GM23338 (cell line): ENCODE measurements at places on chromosomes 2 and 18. TPM values are rescaled to one million over a fixed set of nuclear protein-coding genes. Genes with fewer than 3 reads are reported as not detected.

Gene TBR1
- polyA plus RNA-seq = not detected in 2 replicates

Gene RAB6C
- polyA plus RNA-seq = 0.07 TPM in 1 of 2 replicates, not detected in the other

Gene RBBP8
- 48.9 and 55.6 TPM in 2 replicates for polyA plus RNA-seq

Gene DNAH7
- 0.99 and 1.1 TPM in 2 replicates for polyA plus RNA-seq

Gene PRKAG3
- polyA plus RNA-seq = not detected in 2 replicates

Gene PKDCC
- 7.0 and 9.3 TPM in 2 replicates for polyA plus RNA-seq

Gene SATB2
- polyA plus RNA-seq = 1.6 and 2.0 TPM in 2 replicates

Gene POTEI
- polyA plus RNA-seq = 0.24 and 0.30 TPM in 2 replicates

Gene FBXO36
- 4.6 and 5.8 TPM in 2 replicates for polyA plus RNA-seq

Gene ST8SIA5
- polyA plus RNA-seq = 3.0 and 3.3 TPM in 2 replicates

Gene ANKRD53
- polyA plus RNA-seq = 0.32 and 0.59 TPM in 2 replicates

Gene MREG
- polyA plus RNA-seq = 19.4 and 21.6 TPM in 2 replicates

Gene CYP1B1
- 2.4 and 3.3 TPM in 2 replicates for polyA plus RNA-seq

Gene CDH20
- polyA plus RNA-seq = not detected in 2 replicates

Gene MATN3
- polyA plus RNA-seq = 4.4 and 4.6 TPM in 2 replicates

Gene SPR
- polyA plus RNA-seq = 9.5 and 10.7 TPM in 2 replicates

Gene ALPP
- polyA plus RNA-seq = 0.07 TPM in 1 of 2 replicates, not detected in the other

Gene LNPK
- polyA plus RNA-seq = 5.2 and 5.4 TPM in 2 replicates

Gene STEAP3
- polyA plus RNA-seq = 7.5 and 8.6 TPM in 2 replicates

Gene PLCL1
- polyA plus RNA-seq = not detected in 2 replicates

Gene TM4SF20
- polyA plus RNA-seq = 0.12 TPM in 1 of 2 replicates, not detected in the other

Gene SLC23A3
- polyA plus RNA-seq = 0.10 and 0.26 TPM in 2 replicates

Gene NETO1
- 10.8 and 13.0 TPM in 2 replicates for polyA plus RNA-seq

Gene AQP12B
- polyA plus RNA-seq = not detected in 2 replicates

Gene ACMSD
- polyA plus RNA-seq = 0.11 and 0.24 TPM in 2 replicates

Gene MAP2
- polyA plus RNA-seq = 2.2 and 2.9 TPM in 2 replicates

Gene PLGLB2
- 0.50 and 0.55 TPM in 2 replicates for polyA plus RNA-seq

Gene DHRS9
- not detected in 2 replicates for polyA plus RNA-seq

Gene MROH2A
- not detected in 2 replicates for polyA plus RNA-seq

Gene UGT1A5
- polyA plus RNA-seq = not detected in 2 replicates

Gene PSMA8
- polyA plus RNA-seq = not detected in 2 replicates

Gene ERBB4
- polyA plus RNA-seq = 0.10 and 1.1 TPM in 2 replicates

Gene LRRC30
- polyA plus RNA-seq = not detected in 2 replicates
